ENCODE measurements at places on chromosomes 4 and X.

DNA sequence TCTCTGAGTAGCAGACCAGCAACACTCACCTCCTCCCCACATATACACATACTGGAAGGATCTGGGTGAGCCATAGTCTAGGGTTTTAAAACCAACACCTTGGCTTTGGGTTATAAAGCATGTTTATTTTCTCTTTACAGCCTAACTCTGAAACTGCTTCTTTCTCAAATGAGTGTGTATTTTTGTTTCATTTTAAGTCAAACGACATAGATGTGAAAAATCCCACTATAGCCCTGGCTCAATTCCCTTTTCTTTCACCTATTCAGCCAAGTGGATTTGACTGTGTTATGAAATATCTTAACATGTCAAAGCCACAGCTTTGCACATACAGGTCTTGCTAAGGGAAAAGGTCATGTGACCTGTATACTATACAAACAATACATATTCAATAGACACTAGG is 13.8 kb downstream of the NEXMIF start:
- DNase-seq: no peak

DNA sequence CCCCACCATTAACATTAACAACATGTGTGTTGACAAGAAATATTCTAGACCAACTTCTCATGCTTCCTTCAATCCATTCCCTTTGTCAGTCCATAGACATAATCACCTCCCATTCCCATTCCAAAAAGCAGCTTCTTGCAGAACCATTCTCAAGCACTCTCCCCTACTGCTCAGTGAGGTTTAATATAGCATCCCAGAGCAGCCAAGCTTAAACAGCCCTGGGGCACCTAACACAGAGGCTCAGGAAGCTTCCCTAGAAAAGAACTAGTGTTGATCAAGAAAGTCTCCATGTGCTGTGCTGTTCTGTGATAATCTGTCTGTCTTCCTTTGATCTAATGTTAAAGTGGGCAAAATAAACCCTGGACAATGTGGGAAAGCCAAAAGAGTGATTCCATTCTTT is 174.2 kb upstream of the NOCT start:
- DNase-seq: no peak

GRCh38 chr4:112513971-112514646 is 1.9 kb downstream of the NEUROG2 start:
- DNase-seq: peak; percentile 71

DNA sequence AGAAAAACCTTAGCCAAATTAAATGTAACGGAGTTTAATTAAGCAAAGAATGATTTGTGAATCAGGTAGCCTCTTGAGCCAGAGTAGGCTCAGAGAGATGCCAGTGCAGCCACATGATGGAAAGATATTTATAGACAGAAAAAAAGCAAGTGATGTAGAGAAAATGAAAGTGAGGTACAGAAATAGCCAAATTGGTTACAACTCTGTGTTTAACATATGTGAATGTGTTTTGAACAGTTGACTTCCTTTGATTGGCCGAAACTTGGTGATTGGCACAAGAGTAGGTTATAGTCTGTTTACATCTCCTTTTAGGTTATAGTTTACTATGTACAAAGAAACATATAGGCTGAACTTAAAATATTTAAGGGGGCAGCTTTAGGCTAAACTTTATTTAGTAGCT is 459.9 kb upstream of the BOD1L1 start:
- DNase-seq: no peak

DNA sequence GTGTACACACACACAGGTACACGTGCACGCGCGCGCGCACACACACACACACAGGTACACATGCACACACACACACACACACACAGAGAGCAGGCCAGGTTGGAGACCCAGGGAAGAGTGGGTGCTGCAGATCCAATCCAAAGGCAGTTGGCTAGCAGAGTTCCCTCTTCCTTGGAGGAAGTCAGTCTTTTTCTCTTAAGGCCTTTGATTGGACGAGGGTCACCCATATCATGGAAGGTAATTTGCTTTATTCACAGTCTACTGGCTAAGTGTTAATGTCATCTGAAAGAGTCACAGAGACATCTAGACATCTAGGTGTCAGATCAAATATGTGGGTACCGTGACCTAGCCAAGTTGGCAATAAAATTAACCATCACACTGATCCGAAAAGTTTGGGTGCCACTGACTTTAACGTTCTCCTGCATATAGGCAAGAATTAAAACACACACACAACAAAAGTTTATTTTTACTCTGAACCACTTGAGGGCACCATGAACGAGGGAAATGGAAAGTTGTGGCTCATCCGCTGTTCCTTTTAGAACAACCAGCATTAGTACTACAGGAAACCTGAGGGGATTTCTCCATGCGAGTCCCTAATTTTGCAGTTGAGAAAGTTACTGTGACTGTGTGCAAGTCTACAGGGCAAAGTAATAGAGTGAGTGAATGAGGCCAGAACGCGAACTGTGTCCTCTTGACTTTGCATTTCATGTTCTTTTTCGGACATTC is 66.0 kb upstream of the STOX2 start:
- DNase-seq: no peak

GRCh38 chr4:123064390-123064789 is 142.0 kb upstream of the NUDT6 start:
- DNase-seq: no peak
